ENCODE measurements at places on chromosomes 16 and 17.

DNA sequence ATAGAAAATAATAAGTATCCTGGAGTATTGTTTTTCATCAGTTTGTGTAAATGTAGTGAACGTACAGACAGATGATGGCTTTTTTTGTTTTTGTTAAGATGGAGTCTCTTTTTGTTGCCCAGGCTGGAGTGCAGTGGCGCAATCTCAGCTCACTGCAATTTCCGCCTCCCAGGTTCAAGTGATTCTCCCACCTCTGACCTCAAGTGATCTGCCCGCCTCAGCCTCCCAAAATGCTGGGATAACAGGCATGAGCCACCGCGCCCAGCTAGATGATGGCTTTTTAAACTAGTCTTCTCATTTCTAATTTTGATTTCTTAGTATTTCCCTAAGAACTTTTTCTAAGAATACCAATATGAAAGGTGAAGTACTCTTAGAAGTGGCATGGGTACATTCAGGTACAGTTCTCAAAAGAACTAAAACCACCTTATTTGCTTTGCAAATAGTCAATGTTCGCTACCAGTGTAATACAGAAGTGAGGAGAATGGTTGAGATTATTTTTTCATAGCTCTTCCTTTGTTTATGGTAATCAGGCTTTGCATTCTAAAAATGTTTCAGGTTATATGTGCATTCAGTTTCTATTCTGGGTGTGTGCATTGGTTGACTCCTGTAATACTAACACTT lies 34.2 kb downstream of the TTC19 start:
- DNase-seq = no peak
- no peak overlapping the region for H3K27ac ChIP-seq
- peaks cover 58% of the 10 kb centered on the region for H3K36me3 ChIP-seq

DNA sequence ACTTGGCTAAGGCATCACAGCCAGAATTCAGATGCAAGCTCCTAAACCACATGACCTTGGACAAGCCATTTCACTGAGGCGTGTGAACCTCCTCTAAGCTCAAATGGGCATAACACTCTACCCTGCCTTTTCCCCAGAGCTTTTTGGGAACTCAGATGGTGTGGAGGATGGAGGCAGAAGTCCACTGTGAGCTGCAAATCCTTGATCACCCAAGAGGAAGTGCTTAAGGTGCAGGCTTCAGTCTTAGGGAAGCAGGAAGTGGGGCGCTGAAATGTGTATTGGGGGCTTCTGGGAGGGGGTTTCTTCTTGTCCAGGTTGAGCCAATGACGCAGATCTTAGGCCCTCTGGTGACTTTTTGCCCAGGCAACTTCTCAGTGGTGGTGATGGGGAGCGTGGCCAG lies 12.9 kb downstream of the CIITA start:
- H3K27ac ChIP-seq = no peak overlapping the region
- no peak for DNase-seq
- no peaks in the 10 kb centered on the region for H3K4me1 ChIP-seq
- peaks cover 37% of the 10 kb centered on the region for H3K27me3 ChIP-seq
- no peak overlapping the region for H3K4me3 ChIP-seq
- H3K36me3 ChIP-seq = no peaks in the 10 kb centered on the region

DNA sequence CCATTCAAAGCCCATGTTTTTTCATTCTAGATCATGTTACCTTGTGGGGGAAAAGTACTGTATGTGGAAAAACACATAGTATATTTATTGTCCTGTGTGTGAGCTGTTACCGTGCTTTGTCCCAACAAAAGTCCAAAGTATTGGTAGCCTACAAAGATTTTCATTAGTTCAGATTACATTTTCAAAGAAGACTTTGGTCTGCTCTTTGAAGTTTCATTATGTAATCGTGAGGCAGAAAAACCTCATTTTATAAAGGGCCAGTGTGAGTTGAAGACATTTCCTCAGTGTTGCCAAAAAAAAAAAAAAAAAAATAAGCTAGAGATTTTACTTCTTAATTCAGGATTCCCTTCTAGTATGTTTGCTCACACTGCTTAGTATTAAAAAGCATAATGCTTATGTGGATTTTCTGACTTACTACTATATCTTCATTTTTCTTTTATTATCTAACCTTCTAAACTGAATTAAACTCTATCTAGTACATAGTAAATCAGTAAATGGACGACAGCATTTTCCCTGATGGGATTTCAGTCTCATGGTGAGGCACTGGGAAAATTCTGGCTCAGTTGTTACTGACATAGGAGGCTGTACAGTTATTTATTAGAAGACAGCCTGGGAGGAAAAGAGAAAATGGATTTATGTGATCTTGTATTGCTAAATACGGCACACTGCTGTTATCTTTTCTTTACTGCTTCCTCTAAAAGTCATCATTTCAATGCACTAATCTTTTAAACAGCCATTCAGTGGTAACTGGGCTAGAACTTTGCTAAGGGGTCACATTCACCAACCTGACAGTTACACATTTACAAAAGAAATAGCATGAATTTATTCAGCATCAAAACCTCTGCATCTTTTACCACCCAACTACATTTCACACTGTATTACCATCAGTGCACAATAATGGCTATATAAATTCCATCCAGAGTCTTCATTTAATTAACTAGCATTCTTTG lies 100.6 kb downstream of the STXBP4 start:
- no peak for DNase-seq
- H3K36me3 ChIP-seq = peaks cover 5% of the 10 kb centered on the region
- H3K4me1 ChIP-seq = peaks cover 30% of the 10 kb centered on the region
- H3K27me3 ChIP-seq = peaks cover 7% of the 10 kb centered on the region
- H3K27ac ChIP-seq = peak overlapping the region; percentile 37

DNA sequence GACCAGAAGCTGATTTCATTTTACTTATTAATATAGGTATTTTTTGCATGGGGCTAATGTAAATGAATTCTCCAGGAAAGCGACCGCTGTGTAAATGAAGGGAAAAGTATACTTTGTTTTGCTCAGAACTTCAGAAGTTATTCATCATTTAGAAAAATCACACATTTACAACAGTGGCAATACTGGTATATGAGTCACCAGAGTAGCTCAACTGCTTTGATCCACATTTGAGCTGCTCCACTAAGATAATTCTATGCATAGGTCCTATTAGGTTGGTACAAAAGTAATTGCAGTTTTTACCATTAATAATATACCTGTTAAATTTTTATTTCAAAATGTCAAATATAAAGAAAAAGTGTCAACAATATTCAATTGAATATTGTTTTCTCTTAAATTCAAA lies 22.9 kb upstream of the DYNLRB2 start:
- H3K36me3 ChIP-seq = no peaks in the 10 kb centered on the region
- no peak for DNase-seq
- no peak overlapping the region for H3K27ac ChIP-seq
- peaks cover 45% of the 10 kb centered on the region for H3K27me3 ChIP-seq
- no peak overlapping the region for H3K4me3 ChIP-seq

- H3K36me3 ChIP-seq = no peaks in the 10 kb centered on the region
- H3K27me3 ChIP-seq = peaks cover 18% of the 10 kb centered on the region
- peaks cover 3% of the 10 kb centered on the region for H3K4me1 ChIP-seq
- no peak overlapping the region for H3K27ac ChIP-seq
- H3K4me3 ChIP-seq = no peak overlapping the region
- DNase-seq = no peak
These were observed 141.8 kb downstream of the GRIN2A start for GRCh38 chr16:10040136-10041080.

GRCh38 chr16:74997042-74997491 lies 1.8 kb upstream of the ZNRF1 start:
- DNase-seq = no peak
- no peak overlapping the region for H3K4me3 ChIP-seq
- no peaks in the 10 kb centered on the region for H3K27me3 ChIP-seq

- H3K4me3 ChIP-seq = no peak overlapping the region
- H3K27ac ChIP-seq = peak overlapping the region; percentile 44
- peaks cover 17% of the 10 kb centered on the region for H3K4me1 ChIP-seq
- no peak for DNase-seq
These were observed 38.2 kb downstream of the PSME3IP1 start for GRCh38 chr16:57147381-57148221.

- no peak for DNase-seq
- peak overlapping the region; percentile 27 for H3K27ac ChIP-seq
- H3K4me3 ChIP-seq = no peak overlapping the region
- H3K4me1 ChIP-seq = peaks cover 11% of the 10 kb centered on the region
- peaks cover 6% of the 10 kb centered on the region for H3K27me3 ChIP-seq
- peaks cover 3% of the 10 kb centered on the region for H3K36me3 ChIP-seq
These were observed 51.3 kb upstream of the FA2H start for GRCh38 chr16:74825941-74826340.

GRCh38 chr16:66265556-66266141 lies 100.8 kb upstream of the CDH5 start:
- H3K4me3 ChIP-seq = no peak overlapping the region
- no peaks in the 10 kb centered on the region for H3K36me3 ChIP-seq
- H3K27me3 ChIP-seq = peaks cover 5% of the 10 kb centered on the region
- H3K4me1 ChIP-seq = peaks cover 60% of the 10 kb centered on the region

DNA sequence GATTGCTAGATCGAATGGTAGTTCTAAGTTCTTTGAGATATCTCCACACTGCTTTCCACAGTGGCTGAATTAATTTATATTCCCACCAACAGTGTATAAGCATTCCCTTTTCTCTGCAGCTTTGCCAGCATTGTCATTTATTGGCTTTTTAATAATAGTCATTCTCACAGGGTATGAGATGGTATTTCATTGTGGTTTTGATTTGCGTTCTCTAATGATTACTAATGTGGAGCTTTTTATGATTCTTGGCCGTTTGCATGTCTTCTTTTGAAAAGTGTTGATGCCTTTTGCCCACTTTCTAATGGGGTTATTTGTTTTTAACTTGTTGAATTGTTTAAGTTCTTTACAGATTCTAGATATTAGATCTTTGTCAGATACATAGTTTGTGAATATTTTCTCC lies 36.5 kb upstream of the BCAS3 start:
- H3K4me3 ChIP-seq = no peak overlapping the region
- H3K4me1 ChIP-seq = peaks cover 9% of the 10 kb centered on the region
- H3K27ac ChIP-seq = no peak overlapping the region

- H3K36me3 ChIP-seq = peaks cover 5% of the 10 kb centered on the region
- peaks cover 41% of the 10 kb centered on the region for H3K4me1 ChIP-seq
- H3K27ac ChIP-seq = peak overlapping the region; percentile 97
- DNase-seq = peak; percentile 94
These were observed 4.3 kb downstream of the MYO1C start for GRCh38 chr17:1487939-1488825.

DNA sequence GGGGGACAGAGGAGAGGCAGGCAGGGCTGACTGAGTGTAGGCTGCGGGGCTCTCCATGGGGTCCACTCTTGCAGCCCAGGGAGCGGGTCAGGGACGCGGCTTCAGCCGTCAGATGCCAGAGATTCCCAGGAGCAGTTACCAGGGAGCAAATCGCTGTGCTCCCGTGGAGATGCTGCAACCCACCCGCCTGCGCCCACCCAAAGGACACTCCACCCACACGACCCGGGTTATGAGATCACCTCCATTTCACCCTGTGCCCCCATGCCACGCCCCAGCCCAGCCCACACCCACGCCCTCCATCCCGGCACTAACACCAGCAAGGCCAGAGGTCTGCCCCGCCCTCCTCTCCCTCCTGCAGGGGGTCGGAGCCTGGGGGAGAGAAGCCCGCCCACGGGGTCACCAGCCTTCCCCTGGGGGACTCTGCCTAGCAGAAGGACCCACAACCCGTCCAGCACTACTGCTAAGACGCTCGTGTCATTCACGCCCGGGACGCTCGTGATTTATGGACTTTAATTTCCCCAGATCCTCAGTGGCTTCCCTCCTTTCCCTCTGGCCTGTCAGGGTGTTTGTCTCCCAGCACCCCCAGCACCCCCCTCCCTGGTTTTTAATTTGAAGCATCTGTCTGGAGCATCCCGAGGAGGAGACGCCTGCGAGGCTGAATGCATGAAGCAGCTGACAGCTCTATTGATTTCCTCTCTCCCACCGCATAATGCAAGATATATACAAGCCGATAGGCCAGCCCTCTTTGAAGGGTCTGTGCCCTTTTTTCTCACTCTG lies 6.7 kb upstream of the RPL38 start:
- no peak overlapping the region for H3K4me3 ChIP-seq
- H3K27me3 ChIP-seq = peaks cover 74% of the 10 kb centered on the region
- DNase-seq = no peak
- peaks cover 5% of the 10 kb centered on the region for H3K4me1 ChIP-seq

GRCh38 chr16:12747261-12747660 lies 56.4 kb downstream of the CPPED1 start:
- peaks cover 12% of the 10 kb centered on the region for H3K36me3 ChIP-seq
- no peaks in the 10 kb centered on the region for H3K27me3 ChIP-seq
- no peak for DNase-seq
- no peak overlapping the region for H3K4me3 ChIP-seq
- H3K27ac ChIP-seq = no peak overlapping the region

DNA sequence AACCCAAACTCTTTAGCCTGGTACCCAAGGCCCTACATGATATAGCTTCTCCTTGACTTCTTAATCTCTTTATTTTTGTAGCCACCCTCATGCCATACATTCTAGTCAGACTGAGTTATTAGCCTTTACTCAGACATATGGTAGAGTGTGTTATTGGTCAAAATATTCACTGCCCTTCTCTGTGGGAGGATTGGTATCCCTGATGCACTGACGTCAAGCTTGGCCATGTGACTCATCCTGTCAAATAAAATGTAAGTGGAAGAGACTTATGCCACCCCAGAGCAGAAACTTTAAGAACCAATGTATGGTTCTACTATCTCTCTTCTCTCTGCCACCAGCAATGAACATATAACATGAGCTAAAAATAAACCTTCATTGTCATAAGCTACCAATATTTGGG lies 12.2 kb upstream of the BEAN1 start:
- H3K27me3 ChIP-seq = peaks cover 5% of the 10 kb centered on the region
- H3K4me1 ChIP-seq = peaks cover under 1% of the 10 kb centered on the region
- H3K4me3 ChIP-seq = no peak overlapping the region
- H3K36me3 ChIP-seq = peaks cover 3% of the 10 kb centered on the region
- H3K27ac ChIP-seq = no peak overlapping the region
- no peak for DNase-seq

- H3K27me3 ChIP-seq = no peaks in the 10 kb centered on the region
- peaks cover 2% of the 10 kb centered on the region for H3K36me3 ChIP-seq
- no peak for DNase-seq
- H3K27ac ChIP-seq = peak overlapping the region; percentile 79
- H3K4me3 ChIP-seq = peak overlapping the region; percentile 44
- H3K4me1 ChIP-seq = peaks cover 27% of the 10 kb centered on the region
These were observed 216.4 kb upstream of the CIBAR2 start for GRCh38 chr16:85328676-85329058.

DNA sequence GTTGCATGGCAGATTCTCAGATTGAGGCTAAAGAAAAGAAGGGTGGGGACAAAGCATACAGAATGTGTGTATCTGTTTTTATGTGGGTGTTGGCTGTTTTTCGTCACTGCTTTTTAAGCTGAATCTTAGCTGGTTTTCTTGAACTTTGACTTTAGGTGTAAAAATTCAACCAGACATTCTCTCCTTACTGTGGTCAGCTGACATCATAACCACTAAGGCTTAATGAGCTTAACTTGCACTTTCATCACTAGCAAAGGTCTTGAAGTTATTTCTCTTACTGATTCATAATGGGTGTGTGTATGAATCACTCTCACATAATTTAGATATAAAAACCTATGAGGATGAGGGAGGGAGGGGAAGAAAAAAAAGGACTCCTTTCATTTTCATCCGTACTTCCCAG lies 4.0 kb upstream of the CDC6 start:
- DNase-seq = no peak
- H3K4me3 ChIP-seq = no peak overlapping the region
- peaks cover 17% of the 10 kb centered on the region for H3K36me3 ChIP-seq

All from mesothelial cell of epicardium (in vitro differentiated cells).